ENCODE measurements at places on chromosomes 13 and 19. TPM values are rescaled to one million over a fixed set of nuclear protein-coding genes. Genes with fewer than 3 reads are reported as not detected.

The CYP2A6 gene
- total RNA-seq, result not detected

DNA sequence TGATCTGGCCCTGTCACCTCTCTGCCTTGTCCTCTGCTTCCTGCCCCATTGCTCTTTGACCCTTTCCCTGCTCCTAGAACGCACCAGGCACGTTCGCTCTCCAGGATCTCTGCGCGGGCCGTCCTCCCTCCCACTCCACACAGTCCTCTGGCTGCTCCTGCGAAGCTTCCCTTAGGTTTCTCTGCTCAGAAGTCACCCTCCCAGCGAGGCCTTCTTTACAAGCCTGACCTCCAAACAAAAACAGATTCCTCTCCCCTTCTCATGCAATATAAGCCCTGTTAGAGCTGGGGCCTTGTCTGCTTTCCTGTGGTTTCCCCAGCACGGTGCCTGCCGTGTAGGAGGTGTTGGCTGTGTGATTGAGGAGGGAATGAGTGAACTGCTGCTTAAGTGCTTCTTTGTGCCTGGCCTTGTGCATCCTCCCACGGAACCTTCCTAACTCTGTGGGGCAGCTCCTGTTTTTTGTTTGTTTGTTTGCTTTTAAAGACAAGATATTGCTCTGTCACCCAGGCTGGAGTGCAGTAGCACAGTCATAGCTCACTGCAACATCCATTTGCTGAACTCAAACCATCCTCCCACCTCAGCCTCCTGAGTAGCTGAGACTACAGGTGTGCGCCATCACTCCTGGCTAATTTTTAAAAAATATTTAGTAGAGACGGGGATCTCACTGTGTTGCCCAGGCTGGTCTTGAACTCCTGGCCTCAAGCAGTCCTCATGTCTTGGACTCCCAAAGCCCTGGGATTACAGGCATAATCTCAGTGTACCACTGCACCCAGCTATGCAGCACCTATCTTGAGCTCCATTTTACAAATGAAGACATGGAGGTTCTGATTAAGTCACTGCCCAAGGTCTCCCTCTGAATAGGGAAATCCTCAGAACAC is 82.0 kb downstream of the SIPA1L3 start:
- DNase-seq, result no peak

- no peak for DNase-seq
Measured at GRCh38 chr13:46751811-46752635, 44.9 kb downstream of the ESD start.

DNA sequence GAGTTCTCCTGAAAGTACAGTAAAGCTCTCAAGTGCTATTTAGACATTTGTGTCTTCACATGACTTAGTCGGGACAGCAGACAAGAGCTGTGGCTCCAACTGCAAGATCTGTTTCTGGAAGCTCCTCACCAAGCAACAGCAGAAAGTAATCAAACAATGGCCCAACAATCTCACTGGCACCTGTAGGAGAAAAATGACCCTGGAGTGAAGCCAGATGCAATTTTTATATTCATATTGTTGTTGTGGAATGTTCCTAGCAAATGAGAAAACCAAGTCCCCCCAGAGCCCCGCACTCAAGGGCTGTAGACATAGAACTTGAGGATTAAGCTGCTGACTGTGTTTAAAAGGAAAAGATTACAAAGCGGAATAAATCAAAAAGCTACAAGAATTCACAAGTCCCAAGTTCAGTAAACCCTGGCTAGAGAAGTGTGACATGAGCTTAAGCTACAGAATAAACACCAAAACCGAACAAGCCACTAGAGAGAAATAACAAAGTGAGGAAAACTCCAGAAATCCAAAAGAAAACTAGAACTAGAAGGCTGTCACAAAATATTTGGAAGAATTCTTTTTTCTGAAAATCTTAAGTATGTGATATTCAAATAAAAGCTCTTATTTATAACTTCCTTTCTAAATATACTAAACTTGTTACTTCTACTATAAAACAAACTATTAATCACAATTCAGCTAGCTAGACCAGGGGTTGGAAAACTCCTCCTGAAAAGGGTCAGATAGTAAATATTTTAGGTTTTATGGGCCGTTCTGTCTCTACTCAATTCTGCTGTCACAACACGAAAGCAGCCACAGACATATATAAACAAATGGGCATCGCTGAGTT is 454.5 kb downstream of the SUCLA2 start:
- DNase-seq, result no peak

DNA sequence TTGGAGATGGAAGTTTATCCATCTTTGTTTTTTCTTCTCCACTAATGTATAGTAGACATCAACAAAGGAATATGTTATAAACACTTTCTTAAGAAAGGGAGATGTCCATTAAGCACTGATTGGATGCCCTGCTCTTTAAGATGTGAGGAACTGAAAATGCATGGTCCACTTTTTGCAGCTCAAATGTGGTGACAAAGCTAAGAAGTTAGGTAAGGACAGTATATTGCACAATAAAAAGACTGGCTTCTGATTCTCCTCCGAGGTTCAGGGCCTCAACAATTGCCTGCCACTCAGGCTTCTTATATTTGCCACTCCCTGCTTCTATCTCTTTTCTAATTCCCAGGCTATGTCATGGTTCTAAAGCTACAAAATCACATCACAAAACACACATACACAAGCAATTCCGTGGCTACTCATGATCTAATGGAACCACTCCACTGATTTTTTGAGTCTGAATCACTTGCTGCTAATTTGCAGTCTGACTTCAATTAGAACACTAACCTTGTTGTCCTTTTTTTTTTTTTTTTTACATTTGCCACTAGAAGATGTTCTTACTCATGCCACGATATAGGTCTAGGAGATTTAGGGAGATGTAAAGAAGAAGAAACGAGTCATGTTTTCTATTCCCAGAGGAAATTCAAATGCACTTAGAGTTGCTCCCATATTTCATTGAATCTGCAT is 29.6 kb upstream of the TNFSF11 start:
- DNase-seq, result no peak

DNA sequence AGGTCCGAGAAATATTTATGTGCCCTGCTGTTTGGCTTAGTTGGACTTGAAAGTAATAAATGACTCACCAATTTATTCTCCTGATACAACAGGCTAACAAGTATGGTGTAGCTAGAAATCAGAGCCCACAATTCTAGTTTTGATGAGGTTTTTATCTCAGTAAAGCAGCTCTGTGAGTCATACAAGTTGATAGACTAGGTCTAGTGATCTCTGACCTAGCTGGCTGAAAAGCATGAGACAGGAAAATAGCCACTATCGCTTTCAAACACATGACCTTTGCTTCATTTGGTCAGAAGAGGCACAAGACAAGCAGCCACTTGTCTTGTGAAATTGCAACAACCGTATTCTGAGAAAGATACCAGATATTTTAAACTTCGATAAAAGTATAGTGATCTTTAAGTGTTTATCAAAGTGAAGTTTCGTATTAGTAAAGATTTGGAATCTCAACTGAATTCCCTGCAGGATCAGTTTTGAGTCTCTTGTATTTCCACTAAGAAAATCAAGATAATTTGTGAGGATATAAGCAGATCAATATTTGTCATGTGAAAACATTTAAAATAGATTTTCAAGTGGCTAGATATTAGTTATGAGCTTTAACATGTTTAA is 126.7 kb downstream of the MAB21L1 start:
- DNase-seq, result no peak

The APOC4 gene
- total RNA-seq, result not detected

The LILRA1 gene
- total RNA-seq, result not detected

The DOCK6 gene
- total RNA-seq, result 4.1 TPM

DNA sequence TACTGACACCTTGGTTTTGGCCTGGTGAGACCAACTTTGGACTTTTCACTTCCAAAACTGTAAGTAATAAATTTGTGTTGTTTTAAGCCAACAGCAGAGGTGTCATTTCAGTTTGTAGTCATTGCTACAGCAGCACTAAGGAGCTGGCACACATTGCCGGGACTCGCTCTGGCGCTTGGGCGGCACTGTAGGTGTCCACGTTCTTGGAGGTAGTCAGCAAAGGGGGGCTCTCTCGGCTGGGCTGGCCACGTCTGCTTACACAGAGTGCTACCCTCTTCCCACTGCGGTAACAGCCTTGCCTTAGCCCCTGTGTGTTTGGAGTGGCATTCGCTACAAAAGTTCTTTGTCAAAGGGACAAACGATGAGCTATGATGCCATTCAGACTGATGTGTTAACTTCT is 44.7 kb downstream of the HTR2A start:
- no peak for DNase-seq

- no peak for DNase-seq
Measured at GRCh38 chr19:4586691-4587090, 27.2 kb upstream of the SEMA6B start.

DNA sequence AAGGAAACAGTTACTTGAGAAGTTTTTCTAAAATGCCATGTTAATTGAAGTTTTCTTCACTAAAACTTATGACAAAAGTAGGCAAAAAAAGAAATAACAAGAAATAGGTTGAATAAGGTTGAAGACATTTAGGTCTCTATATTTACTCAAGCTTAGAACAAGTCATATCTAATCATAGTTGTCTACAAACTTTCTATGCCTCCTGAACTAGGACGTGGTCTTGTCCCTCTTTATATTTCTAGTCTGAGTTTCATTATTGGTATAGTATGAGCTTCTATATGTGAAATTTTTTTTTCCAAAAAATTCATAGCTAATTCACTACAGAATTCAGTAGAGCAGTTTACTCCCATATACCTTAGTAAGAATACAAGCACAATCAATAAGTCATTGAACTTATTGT is 836.4 kb downstream of the SLITRK6 start:
- no peak for DNase-seq

The SERP2 gene
- total RNA-seq, result 26.1 TPM

The ZNF714 gene
- total RNA-seq, result 56.3 TPM

DNA sequence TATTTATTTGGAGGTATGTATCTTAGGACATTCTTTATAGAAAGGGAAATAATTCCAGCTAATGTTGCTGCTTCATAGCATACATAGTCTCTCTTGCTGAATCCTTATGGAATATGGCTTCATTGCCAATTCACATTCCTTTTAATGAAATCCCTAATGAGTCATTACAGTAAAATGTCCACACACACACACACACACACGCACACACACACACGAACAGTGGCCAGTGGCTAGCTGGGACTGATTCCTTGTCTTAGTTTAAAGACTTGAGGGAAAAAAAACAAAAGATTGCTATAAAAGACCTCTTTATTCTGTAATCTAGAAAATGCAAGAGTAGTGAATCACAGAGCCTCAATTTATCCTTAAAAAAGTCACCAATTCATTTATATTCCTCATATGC is 301.6 kb downstream of the SLITRK6 start:
- DNase-seq, result no peak

The COL5A3 gene
- total RNA-seq, result 0.82 TPM

The TMEM150B gene
- not detected for total RNA-seq

GRCh38 chr19:48149430-48149829 is 20.7 kb downstream of the LIG1 start:
- DNase-seq, result no peak

DNA sequence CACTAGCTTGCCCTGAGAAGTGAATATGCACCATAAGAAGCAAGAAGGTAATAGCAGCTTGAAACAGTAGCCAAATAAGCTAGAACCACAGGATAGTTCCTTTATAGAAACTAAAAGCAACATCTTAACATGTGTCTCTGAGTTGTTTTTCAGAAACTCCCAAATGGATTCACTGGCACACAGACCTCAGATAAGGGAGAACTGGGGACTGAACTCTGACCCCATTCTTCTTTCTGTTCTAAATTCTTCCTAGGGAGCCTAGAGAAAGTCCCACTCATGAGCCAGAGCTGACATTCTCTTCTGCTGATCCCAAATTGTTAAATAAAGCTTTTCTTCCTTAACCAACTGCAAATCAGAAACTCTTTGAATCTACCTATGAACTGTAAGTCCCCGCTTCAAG is 146.1 kb downstream of the PCDH9 start:
- no peak for DNase-seq

DNA sequence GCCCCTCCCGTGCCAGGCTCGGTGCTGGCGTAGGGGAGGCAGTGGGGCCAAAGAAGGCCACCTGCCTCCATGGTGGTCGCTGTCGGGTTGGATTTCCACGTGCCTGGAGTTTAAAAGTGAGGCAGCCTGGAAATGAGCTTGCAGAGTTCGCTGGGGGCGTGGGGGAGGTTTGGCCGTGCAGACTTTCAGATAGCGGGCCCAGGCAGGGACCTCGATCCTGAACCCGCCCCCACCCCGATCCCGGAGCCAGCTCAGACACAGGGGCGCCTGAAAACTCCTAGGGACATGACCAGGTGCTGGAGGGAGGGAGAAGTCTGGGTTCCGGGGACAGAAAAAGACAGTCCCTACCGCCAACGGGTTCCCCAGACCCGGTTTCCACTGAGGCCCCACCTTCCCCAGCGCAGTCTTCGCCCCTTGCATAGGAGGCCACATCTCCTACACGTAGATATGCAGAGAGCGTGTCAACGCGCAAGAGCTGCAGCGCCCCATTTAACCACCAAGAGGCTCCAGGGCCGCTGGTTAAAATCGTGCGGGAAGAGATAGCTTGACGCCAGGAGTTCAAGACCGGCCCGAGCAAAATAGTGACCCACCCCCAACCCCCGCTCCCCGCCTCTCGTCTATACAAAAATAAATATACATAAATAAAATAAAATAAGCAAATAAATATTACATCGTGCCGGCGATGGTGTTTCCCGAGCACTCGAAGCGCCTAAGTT is 8.5 kb downstream of the CCDC8 start:
- no peak for DNase-seq

DNA sequence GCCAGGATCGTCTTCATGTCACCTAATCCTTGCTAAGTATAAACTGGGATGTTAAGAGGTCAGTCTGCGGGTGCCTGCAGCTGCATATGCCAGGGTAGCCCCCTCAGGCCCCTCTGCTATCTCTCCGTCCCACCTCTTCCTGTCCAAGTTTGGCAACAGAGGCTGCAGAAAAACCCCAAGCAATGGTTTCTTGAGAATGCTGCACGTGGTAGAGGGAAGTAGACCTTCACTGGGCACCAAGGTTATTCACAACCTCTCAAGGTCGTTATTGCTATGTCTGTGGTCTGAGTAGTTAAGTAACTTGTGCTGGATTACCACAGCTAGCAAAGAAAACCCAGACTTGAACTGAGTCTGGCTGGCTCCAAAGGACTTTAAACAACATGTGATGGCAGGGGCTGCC is 77.9 kb upstream of the XPO4 start:
- no peak for DNase-seq

The ZNF223 gene
- total RNA-seq, result 16.3 TPM

DNA sequence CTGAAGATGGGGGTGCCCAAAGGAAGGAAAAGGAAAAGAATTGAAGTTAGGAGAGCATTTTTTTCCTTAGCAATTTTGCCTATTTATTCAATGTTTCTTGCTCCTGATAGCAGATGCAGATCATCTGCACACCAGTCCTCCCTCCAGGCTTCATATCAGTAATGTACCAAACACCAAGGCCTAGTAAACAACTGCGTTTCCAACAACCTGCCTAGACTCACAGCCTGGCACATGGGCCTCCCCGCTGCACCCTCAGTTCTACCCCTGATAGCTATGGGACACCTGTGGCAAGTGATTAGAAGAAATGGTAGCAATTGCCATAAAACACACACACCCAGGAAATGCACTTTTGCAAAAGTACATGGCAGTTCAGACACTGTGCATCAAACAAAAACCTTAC is 30.4 kb upstream of the HMGB1 start:
- no peak for DNase-seq

- no peak for DNase-seq
Measured at GRCh38 chr13:86810361-86810760, 860.8 kb upstream of the SLITRK5 start.

GRCh38 chr19:44607049-44607448 is 6.3 kb upstream of the IGSF23 start:
- DNase-seq, result no peak
